ENCODE measurements at places on chromosomes 4 and X.

- H3K4me3 ChIP-seq, result no peak overlapping the region
- H3K27me3 ChIP-seq, result peaks cover 23% of the 10 kb centered on the region
- H3K4me1 ChIP-seq, result no peaks in the 10 kb centered on the region
- H3K36me3 ChIP-seq, result no peaks in the 10 kb centered on the region
- no peak overlapping the region for H3K27ac ChIP-seq
Observed at GRCh38 chr4:139866276-139866962, 200.8 kb downstream of the MGST2 start.

DNA sequence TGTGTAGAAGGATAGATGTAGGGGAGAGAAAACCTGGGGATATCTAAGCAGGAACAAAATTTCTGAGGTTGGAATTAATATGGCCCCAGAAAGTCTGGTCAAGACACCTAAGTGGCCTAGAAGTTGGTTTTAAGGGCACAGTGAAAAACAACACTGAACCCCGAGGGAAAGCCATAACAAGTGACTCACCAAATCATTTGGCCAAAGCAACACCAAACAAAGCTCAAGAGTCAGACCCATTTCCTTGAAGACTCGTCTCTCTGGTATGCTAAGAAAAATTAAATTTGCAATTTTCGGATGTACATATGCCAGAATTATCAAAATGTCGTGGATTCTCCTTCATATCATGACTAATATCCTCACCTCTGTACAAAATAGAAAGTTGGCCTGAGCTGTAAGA, 162.9 kb downstream of the SMIM20 start:
- peaks cover 25% of the 10 kb centered on the region for H3K36me3 ChIP-seq
- H3K27ac ChIP-seq, result peak overlapping the region; percentile 91
- H3K4me3 ChIP-seq, result no peak overlapping the region
- no peak for DNase-seq
- H3K27me3 ChIP-seq, result no peaks in the 10 kb centered on the region
- peaks cover 65% of the 10 kb centered on the region for H3K4me1 ChIP-seq

DNA sequence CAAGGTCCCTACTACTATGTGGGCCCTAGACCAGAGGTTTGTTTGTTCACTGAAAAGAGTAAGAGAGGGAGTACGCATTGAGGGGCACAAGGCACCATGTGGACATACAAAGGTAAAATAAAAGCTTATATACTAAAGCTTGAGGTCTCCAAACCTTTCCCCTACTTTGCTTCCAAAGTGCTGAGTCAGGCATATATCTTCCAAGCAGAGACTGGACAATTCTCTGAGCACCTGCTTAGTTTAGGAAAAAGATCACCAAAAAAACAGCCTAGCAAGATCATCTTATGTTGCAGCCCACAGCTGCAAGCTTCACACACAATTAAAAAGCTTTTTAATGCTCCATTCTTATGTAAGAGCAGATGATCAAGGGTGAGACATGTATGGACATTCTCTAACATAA, 119.5 kb downstream of the WDFY3 start:
- no peak overlapping the region for H3K27ac ChIP-seq
- no peaks in the 10 kb centered on the region for H3K4me1 ChIP-seq
- no peak for DNase-seq
- H3K4me3 ChIP-seq, result no peak overlapping the region
- H3K36me3 ChIP-seq, result no peaks in the 10 kb centered on the region

- H3K27me3 ChIP-seq, result no peaks in the 10 kb centered on the region
- H3K27ac ChIP-seq, result no peak overlapping the region
- no peak overlapping the region for H3K4me3 ChIP-seq
- H3K4me1 ChIP-seq, result peaks cover 5% of the 10 kb centered on the region
Observed at GRCh38 chrX:47751670-47752069, 85.0 kb upstream of the ZNF81 start.

GRCh38 chr4:74570095-74570494, 125.2 kb downstream of the AREG start:
- H3K4me3 ChIP-seq, result no peak overlapping the region
- no peaks in the 10 kb centered on the region for H3K4me1 ChIP-seq
- no peaks in the 10 kb centered on the region for H3K36me3 ChIP-seq
- DNase-seq, result no peak
- no peaks in the 10 kb centered on the region for H3K27me3 ChIP-seq

- H3K36me3 ChIP-seq, result no peaks in the 10 kb centered on the region
- H3K4me3 ChIP-seq, result no peak overlapping the region
- peaks cover 2% of the 10 kb centered on the region for H3K4me1 ChIP-seq
- no peak for DNase-seq
- H3K27me3 ChIP-seq, result no peaks in the 10 kb centered on the region
Observed at GRCh38 chr4:122798101-122798500, 28.5 kb upstream of the FGF2 start.

GRCh38 chr4:108483650-108484049, 136.7 kb upstream of the RPL34 start:
- no peaks in the 10 kb centered on the region for H3K36me3 ChIP-seq
- no peak for DNase-seq

GRCh38 chrX:129979207-129979920, 3.1 kb upstream of the BCORL1 start:
- peaks cover 10% of the 10 kb centered on the region for H3K27me3 ChIP-seq
- peaks cover 14% of the 10 kb centered on the region for H3K4me1 ChIP-seq
- H3K4me3 ChIP-seq, result peak overlapping the region; percentile 63
- no peak for DNase-seq

DNA sequence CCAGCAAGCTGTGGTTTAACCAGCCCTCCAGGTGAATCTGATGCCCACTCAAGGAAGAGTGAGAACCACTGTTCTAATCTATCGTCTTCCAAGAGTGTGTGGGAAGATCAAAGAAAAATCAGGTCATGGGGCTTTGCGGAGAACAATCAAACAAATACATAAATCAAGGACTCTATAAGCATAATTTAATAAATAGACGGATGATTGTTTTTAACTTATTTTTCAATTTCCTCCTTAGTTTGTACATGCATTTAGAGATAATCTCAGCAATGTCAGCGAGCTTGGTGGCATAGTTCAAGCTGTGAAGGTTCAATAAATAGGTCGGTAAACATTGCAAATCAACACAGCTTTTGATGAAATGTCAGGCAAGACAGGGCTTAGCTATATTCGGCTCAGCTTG, 84.9 kb downstream of the DMD start:
- H3K4me1 ChIP-seq, result no peaks in the 10 kb centered on the region
- no peak overlapping the region for H3K27ac ChIP-seq
- H3K27me3 ChIP-seq, result no peaks in the 10 kb centered on the region
- no peak overlapping the region for H3K4me3 ChIP-seq

DNA sequence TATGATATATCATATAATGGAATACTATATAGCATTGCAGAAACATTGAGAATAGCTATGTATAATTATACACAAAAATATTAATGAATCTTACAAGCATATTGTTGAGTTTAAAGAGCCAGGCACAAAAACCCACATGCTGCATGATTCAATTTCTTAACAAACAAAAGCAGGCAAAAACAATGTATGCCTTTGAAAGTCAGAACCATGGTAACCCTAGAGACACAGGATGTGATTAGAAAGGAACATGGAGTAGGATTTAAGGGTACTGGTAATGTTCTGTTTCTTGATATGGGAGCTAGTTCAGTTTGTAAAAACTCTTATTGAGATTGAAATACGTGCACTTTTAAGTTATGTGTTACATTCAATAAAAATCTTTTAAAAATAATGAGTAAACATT, 21.5 kb downstream of the CXCL8 start:
- H3K4me1 ChIP-seq, result no peaks in the 10 kb centered on the region
- no peak for DNase-seq
- H3K27me3 ChIP-seq, result no peaks in the 10 kb centered on the region
- H3K36me3 ChIP-seq, result no peaks in the 10 kb centered on the region
- no peak overlapping the region for H3K27ac ChIP-seq
- no peak overlapping the region for H3K4me3 ChIP-seq

DNA sequence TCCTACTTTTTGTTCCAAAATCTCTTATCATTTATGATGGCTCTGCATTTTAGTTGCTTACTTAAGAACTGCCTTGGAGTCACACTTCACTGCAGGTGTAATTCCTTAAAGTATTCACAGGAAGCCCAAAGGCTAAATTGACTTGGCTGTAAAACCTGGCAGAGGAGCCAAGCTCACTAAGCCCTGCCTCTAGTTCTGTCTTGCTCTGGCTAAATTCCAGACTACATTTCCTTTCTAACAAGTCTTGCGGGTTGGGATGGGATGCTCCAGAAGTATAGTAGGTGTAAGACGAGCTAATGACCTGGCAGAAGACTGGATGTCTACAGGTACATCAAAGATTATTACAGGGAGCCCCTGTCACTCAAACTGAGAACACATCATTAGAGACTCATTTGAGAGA, 924.0 kb upstream of the INTU start:
- no peak for DNase-seq
- H3K36me3 ChIP-seq, result no peaks in the 10 kb centered on the region
- H3K4me3 ChIP-seq, result no peak overlapping the region
- H3K27me3 ChIP-seq, result no peaks in the 10 kb centered on the region
- H3K4me1 ChIP-seq, result no peaks in the 10 kb centered on the region
- H3K27ac ChIP-seq, result no peak overlapping the region

- no peak overlapping the region for H3K4me3 ChIP-seq
- peaks cover 3% of the 10 kb centered on the region for H3K36me3 ChIP-seq
- no peak for DNase-seq
- H3K27ac ChIP-seq, result no peak overlapping the region
- no peaks in the 10 kb centered on the region for H3K4me1 ChIP-seq
Observed at GRCh38 chr4:165096776-165097175, 15.9 kb downstream of the TMEM192 start.

- H3K4me1 ChIP-seq, result no peaks in the 10 kb centered on the region
- no peak overlapping the region for H3K27ac ChIP-seq
- no peaks in the 10 kb centered on the region for H3K36me3 ChIP-seq
Observed at GRCh38 chrX:153625271-153626024, 21.6 kb upstream of the DUSP9 start.

All from T-helper 2 cell treated with Interferon-gamma antibody and Interleukin-4, amounts not matched to agents 5 μg/mL and 100 μg/mL, for 36 hours (primary cell).